A375 (cell line): ENCODE measurements at places on chromosomes 1 and 21. TPM values are rescaled to one million over a fixed set of nuclear protein-coding genes. Genes with fewer than 3 reads are reported as not detected.

NBPF6 gene
- total RNA-seq = 1.4 and 1.8 TPM in 2 replicates

KCNJ9 gene
- not detected in 2 replicates for total RNA-seq

MNDA gene
- total RNA-seq = not detected in 2 replicates

ILDR2 gene
- total RNA-seq = 0.60 and 0.64 TPM in 2 replicates

KRTAP19-3 gene
- total RNA-seq = not detected in 2 replicates

THEM5 gene
- not detected in 2 replicates for total RNA-seq

PPM1J gene
- total RNA-seq = 0.74 and 1.8 TPM in 2 replicates

GSTM2 gene
- total RNA-seq = 2.9 and 5.3 TPM in 2 replicates

LUZP1 gene
- total RNA-seq = 38.4 and 46.5 TPM in 2 replicates

PDXK gene
- 80.3 and 93.8 TPM in 2 replicates for total RNA-seq

ACTL8 gene
- total RNA-seq = 0.98 and 1.5 TPM in 2 replicates

GBP3 gene
- 1.1 and 2.0 TPM in 2 replicates for total RNA-seq

OXCT2 gene
- total RNA-seq = 14.4 and 16.6 TPM in 2 replicates

ALPL gene
- 0.53 TPM in 1 of 2 replicates, not detected in the other for total RNA-seq

CDC42BPA gene
- 47.5 and 50.5 TPM in 2 replicates for total RNA-seq

IFNGR2 gene
- total RNA-seq = 37.4 and 39.2 TPM in 2 replicates

SYPL2 gene
- 0.29 and 0.30 TPM in 2 replicates for total RNA-seq

BACH1 gene
- 24.2 and 42.1 TPM in 2 replicates for total RNA-seq
